Right ventricle myocardium inferior (tissue), 1 donor: ENCODE measurements at places on chromosomes 5 and 9. TPM values are rescaled to one million over a fixed set of nuclear protein-coding genes. Genes with fewer than 3 reads are reported as not detected.
A peak's percentile ranks its signal among the peaks of the same experiment; 100 is the strongest.

DNA sequence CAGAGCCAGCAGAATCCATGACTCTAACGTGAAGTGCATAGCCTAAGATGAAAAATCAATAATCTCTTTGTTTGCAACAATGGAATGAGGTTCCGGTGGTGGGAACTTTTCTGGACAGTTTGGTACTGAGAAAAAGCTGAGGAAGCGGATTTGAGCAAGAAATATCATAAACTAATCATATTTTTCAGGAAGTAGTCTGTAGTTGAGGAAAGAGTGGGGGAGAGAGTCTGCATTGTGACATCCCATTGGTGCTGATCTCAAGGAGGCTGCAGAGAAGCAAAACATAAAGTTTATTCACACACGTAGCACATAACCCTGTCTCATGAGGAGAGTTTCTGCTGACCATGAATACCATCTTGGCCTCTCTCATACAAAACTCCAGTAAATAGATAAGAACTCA, 15.8 kb upstream of the FCHO2 start:
- no peak for DNase-seq

DNA sequence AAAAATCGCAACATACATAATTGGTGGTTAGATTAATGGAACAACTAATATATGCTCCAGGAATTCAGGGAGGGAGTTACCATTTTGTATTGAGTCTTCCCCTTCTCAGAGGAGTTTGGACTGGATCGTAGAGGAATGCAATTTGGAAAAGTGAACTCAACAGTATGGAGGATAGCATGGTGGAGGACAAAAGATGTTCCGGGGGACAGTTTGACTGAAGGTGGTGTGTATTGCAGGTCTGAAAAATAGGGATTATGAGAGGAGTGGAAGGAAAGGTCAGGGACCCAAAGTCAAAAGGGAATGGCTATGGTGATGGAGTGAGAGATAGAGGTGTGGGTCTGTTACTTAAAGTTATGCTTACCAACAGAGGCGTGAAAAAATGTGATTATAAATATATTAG, 1.5 kb downstream of the DNAJC21 start:
- no peak for DNase-seq

DNA sequence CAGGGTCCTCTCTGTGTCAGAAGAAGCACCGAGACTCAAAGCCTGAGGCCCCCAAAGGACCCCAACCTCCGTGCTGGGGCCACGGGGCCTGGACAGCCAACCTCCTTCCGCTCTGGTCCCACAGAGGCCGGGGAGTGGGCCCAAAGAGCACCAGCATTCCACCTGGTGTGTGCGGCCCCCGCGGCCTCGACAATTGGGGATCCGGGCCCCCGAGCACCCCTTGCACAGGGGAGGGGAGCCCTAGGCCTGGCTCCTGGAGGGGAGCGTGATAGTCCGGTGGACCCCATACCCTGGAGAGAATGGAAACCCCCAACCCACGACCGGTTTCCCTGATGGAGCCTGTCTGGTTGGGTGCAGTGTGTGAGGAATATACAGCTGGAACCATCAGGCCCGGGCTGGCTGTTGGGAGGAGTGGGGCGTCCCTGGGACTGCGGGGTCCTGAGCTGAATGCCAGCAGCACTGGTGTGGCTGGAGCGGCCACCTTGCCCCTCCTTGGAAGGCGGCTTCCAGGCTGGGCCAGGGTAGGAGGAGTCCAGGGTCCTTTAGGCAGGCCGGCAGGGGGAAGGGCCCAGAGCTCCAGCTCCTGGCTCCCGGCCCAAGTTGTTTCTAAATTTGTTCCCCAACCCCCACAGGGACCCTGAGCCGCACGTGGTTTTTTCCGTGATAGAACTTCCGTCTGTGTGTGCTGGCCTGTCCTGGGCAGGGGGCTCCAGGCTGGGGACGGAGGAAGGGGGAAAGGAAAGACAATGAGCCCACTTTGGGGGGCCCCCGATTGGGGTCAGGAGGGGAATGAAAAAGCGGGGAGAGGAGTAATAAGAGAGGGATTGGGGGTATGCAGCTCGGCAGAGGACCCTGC, 825 bp upstream of the TOR4A start:
- DNase-seq = peak; percentile 90

- no peak for DNase-seq
Observed at GRCh38 chr5:156423597-156423996, 96.6 kb downstream of the SGCD start.

DNA sequence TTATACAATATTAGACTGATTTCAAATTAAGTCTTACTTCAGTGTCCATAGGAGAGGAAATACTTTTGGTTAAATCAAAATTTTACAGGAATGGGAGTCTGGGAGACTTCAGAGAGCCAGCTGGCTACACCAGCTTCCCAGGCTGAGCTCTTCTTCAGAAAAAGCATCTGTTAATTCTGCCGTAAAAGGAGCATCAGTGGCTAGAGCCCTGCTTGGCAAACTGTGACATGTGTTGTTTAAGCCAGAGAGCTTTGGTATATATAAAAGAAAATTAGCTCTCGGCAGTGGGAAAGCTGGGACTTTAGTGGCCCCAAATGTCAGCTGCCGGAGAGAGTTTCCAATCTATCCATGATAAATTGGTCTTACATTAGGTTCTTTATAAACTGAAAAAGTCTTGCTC, 378.8 kb upstream of the TUSC1 start:
- DNase-seq = peak; percentile 15

DNA sequence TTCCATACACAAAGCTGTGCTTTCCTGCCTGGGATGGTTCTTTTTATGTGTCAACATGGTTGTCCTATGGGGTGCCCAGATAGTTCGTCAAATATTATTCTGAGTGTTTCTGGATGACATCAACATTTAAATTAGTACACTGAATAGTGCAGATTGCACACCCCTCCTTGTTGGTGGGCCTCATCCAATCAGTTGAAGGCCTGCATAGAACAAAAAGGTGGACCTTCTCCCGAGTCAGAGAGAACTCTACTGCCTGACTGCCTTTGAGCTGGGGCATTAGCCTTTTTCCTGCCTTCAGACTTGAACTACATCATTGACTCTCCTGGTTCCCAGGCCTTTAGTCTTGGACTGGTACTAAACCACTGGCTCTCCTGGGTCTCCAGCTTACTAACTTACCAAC, 80.4 kb downstream of the SHB start:
- no peak for DNase-seq

DNA sequence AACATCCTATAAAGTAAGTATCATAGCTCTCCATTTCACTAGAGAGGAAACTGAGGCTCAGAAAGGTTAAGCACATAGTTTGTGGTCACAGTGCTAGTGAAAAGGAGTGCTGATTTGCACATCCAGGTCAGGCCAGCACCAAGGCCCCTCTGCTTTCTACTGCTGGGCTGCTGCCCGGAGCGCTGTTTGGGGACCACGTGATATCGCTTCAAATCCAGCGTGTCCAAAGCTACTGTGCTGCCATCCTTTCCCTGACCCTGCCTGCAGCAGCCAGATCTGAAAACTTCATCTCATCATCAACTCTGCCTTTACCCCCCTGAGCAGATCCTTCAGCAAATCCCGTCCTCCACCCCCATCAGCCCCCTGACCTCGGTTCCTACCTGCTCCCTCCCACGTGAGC, 40.7 kb upstream of the AKNA start:
- DNase-seq = no peak

Gene RC3H2
- 35.1 TPM for total RNA-seq

Gene SMIM27
- total RNA-seq = 12.5 TPM

Gene DCTN3
- 133 TPM for total RNA-seq
